ENCODE measurements at places on chromosomes 3 and 15. TPM values are rescaled to one million over a fixed set of nuclear protein-coding genes. Genes with fewer than 3 reads are reported as not detected.

GRCh38 chr3:49410846-49411534 is 786 bp downstream of the RHOA start:
- DNase-seq, result peak; percentile 79

DNA sequence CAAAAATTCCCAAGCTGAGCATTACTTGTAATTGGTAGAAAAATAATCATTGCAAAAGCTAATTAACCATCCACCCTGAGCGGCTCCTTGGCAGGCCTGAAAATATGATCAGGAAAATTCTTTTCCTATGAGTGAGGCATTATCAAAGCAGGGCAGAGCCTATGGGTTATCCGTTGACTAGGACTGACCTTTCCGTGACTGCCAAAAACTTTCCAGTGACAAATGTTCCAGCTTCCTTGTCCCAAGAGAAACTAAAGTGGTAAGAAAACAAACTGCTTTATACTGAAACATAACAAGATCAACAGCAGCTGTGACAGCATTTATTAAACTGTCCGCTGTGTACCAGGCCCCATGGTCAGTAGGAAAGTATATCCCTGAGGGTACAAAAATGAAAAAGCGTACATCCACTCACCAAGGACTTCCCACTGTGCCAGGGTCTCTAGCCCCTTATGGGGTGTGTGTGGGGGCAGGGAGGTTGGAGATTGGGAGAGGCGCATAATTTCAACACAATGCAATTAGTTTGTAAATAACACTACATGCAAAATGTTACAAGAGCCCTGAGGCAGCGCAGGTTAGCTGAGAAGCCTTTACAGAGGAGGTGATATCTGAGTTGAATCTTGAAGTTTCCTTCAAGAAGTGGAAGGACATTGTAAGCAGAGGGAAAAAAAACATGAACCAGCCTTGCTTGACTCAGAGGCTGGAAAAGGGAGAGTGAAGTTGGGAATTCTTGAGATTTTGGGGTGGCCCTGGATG is 8.5 kb downstream of the LIPC start:
- DNase-seq, result no peak

DNA sequence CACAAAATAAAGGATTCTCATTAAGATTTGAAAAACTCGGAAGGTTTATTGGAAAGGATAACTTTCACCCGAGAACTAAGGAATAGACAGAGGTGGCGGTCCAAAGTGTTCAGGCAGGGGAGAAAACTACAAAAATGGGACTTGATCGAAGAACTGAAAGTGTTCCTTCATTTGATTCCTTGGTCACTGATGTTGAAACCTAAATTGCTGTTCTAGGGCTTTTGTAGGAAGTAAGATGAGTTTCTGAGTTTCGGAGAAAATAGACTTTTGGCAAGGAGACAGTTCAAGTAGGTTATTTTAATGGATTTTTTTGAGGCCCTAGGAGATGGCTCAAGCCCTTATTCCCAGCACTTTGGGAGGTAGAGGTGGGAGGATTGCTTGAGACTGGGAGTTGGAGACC is 1.4 kb downstream of the TRIP4 start:
- no peak for DNase-seq

- DNase-seq, result no peak
Observed at GRCh38 chr15:61489571-61489970, 260.5 kb upstream of the RORA start.

NLGN1 gene
- not detected for total RNA-seq

All from Karpas-422 (cell line).